Vagina (tissue), 2 donors: ENCODE measurements at places on chromosomes 6 and 20. TPM values are rescaled to one million over a fixed set of nuclear protein-coding genes. Genes with fewer than 3 reads are reported as not detected.

DNA sequence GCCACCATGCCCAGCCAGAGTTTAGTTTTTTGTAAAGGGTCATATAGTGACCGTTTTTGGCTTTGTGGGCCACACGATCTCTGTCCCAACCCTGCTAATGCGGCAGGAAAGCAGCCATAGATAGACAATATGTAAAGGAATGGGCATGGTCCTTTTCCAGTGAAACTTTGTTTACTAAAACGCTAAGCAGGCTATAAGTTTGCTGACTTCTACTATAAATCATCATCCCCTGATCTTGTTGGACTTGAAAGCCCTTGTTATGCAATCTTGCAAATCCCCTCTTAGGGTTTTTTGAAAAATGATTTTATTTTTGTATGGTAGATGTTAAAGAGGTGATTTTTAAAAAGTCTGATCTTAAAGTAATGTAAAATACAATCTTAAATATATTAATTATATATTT, 63.6 kb downstream of the CBFA2T2 start:
- DNase-seq = no peak

The ESR1 gene
- total RNA-seq = 50.3 TPM

The CST2 gene
- not detected for total RNA-seq

- DNase-seq = no peak
These were observed 250.9 kb downstream of the LRFN2 start for GRCh38 chr6:40336296-40336695.

DNA sequence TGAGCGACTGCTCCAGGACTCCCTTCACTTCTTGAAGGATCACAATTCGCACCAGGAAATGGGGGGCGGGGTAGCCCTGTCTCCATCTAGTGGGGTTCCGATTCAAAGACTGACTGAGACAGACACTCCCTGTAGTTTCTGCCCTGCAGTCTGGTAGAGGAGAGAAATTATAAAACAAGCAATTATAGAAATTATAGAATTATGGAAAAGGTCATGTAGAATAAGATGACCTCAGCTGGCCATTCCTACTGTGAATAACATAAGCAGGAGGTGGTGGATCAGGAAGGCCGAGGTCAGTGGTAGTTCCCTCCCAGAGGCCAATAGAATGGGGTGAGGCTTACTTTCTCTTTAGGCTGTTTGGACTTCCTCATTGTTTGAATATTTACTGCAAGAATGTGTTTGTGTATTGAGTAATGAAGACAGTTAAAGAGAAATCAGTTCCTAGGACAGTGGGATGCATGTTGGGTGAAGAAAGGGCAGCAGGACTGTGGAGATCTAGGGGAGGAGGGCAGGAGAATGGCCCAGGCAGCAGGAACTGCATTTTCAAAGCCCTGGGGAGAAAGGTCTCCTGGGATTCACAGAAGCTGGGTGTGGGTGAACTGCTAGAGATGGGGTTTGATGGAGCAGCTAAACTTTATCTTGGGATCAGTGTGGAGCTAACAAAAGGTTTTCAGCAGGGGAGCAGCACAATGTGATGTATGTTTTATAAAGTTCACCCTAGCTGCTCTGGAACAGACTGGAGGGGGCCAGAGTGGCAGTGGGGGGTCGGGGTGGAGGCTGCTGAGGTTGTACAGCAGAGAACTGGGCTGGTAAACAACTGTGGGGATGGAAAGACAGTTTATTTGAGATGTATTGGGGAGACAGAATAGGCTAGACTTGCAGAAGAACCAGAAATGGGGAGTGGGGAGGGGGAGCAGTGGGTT, 2.1 kb downstream of the ZNF341 start:
- no peak for DNase-seq

- DNase-seq = no peak
These were observed 232.7 kb upstream of the TENT5A start for GRCh38 chr6:81985191-81985590.

DNA sequence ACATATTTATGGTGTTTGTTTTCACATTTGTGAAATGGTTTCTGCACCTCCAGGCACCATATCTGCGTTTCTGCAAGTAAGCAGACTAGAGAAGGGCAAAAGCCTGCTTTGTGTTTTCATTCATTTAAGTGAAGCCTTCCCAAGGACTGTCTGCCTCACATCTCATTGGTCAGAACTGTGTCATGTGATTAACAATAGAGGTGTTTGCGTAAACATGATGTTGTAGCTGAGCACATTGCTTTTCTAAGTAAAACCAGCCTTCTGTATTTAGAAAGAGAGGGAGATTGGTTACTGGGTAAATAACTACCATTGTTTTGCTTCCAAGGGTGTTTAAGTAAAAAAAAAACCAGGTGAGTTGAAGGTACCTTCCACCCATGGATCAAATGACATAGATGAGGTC, 39.7 kb downstream of the SH3BGRL2 start:
- DNase-seq = no peak

- no peak for DNase-seq
These were observed 69.1 kb upstream of the PBOV1 start for GRCh38 chr6:138287144-138287955.

DNA sequence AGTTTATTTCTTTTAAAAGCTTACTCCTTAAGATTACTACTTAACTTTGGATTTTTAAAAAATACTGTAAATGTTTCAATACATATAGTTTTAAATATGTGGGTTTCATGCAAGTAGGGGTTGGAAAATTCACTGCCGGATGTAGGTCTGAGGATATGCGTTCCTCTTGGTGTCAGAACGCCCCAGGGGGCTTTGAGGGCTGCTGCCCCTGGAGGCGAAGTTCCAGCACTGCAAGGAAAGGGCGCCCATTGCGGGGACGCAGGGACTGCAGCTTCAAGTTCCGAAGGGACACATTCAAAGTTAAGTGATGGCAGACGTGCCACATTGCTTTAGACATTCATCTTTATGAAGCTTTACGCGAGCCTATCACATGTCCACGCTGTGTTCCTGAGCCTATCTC, 152.9 kb downstream of the SOD2 start:
- no peak for DNase-seq

GRCh38 chr6:47146431-47147174, 104.5 kb upstream of the ADGRF1 start:
- no peak for DNase-seq

The C6orf118 gene
- not detected for total RNA-seq

The PAX1 gene
- total RNA-seq = not detected

DNA sequence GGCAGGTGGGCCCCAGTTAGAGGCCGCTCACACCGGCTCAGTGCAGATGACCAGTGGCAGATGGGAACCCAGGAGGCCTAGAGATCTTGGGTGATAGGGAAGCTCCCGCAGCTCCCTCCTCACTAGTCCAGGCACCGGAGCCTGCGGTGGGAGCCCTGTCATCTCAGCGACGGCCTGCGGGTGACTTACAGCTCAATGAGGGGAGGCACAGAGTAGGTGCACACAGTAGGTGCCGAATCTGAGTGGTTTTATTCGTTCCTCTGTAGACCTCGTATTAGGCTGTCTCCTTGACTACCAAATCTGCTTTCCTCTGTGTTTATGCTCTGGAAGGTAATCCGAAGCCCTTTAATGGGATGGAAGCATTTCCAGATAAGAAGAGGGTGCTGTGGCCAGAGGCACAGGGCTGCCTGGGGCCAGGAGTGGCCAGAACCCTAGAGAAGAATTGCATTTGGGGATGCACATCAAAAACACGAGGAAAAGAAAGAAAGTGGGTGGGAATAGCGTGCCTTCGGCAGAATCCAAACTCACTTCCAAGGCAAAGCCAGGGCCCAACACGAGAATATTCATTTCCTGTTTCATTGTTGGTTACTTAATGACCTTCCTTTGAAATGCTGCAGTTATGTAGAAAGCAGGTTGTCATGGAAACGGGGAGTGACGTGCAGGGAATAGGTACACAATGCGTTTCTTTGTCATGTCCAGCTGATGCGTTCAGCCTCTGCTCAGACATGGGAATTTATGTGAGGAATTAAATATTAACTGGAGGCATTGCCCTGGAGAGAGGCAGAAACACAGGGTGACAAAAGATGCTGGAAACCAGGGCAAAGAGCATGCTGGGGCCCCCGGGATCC, 24.7 kb downstream of the MYT1 start:
- DNase-seq = no peak

- no peak for DNase-seq
These were observed 417.1 kb downstream of the BCKDHB start for GRCh38 chr6:80523531-80523997.

The ARMC12 gene
- not detected for total RNA-seq

GRCh38 chr20:64119301-64119680, 11.9 kb upstream of the NPBWR2 start:
- DNase-seq = no peak

- DNase-seq = no peak
These were observed 14.8 kb upstream of the FAM83C start for GRCh38 chr20:35306931-35307517.

GRCh38 chr6:94902974-94903628, 674.2 kb upstream of the MANEA start:
- no peak for DNase-seq
